HCT116 (cell line): ENCODE measurements at places on chromosomes 5 and 9. TPM values are rescaled to one million over a fixed set of nuclear protein-coding genes. Genes with fewer than 3 reads are reported as not detected.

- no peaks in the 10 kb centered on the region for H3K27me3 ChIP-seq
- H3K4me3 ChIP-seq, result no peak overlapping the region
- no peak overlapping the region for H3K27ac ChIP-seq
- no peaks in the 10 kb centered on the region for H3K36me3 ChIP-seq
Observed at GRCh38 chr5:27524515-27524914, 486.1 kb upstream of the CDH9 start.

The PCDH1 gene
- total RNA-seq, result 24.2 TPM

The PLK2 gene
- 54.6 TPM for total RNA-seq

GRCh38 chr5:180313677-180314505, 22.0 kb upstream of the MAPK9 start:
- H3K27me3 ChIP-seq, result no peaks in the 10 kb centered on the region
- H3K27ac ChIP-seq, result no peak overlapping the region
- H3K4me3 ChIP-seq, result no peak overlapping the region
- H3K4me1 ChIP-seq, result no peaks in the 10 kb centered on the region

DNA sequence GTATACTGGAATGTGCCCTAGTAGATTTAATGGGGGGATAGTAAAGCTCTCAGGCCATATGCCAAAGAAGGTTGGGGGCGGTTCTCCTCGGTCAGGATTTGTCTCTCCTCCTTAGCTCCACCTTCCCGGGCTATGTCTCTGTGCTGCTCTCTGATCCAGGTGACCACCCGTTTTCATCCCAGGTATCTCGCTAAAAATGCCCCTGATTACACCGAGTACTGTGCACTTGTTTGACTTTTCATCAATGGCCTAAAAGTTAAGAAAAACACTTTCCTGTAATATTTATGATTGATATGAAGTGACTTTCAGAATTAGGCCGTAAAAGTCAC, 724 bp downstream of the NDUFS6 start:
- peak overlapping the region; percentile 96 for H3K27ac ChIP-seq
- peak overlapping the region; percentile 93 for H3K4me3 ChIP-seq
- H3K36me3 ChIP-seq, result peaks cover 45% of the 10 kb centered on the region
- no peak for DNase-seq

- DNase-seq, result no peak
- H3K27ac ChIP-seq, result no peak overlapping the region
- no peaks in the 10 kb centered on the region for H3K4me1 ChIP-seq
- no peaks in the 10 kb centered on the region for H3K27me3 ChIP-seq
- no peak overlapping the region for H3K4me3 ChIP-seq
Observed at GRCh38 chr5:131528682-131529081, 106.3 kb downstream of the RAPGEF6 start.

GRCh38 chr9:86713970-86714369, 233.3 kb downstream of the GAS1 start:
- no peak overlapping the region for H3K27ac ChIP-seq
- no peak overlapping the region for H3K4me3 ChIP-seq
- no peak for DNase-seq

The FAM169A gene
- 23.2 TPM for total RNA-seq

The MUSK gene
- total RNA-seq, result not detected

The GPR150 gene
- total RNA-seq, result not detected

The GLT6D1 gene
- not detected for total RNA-seq

The IRX2 gene
- not detected for total RNA-seq

DNA sequence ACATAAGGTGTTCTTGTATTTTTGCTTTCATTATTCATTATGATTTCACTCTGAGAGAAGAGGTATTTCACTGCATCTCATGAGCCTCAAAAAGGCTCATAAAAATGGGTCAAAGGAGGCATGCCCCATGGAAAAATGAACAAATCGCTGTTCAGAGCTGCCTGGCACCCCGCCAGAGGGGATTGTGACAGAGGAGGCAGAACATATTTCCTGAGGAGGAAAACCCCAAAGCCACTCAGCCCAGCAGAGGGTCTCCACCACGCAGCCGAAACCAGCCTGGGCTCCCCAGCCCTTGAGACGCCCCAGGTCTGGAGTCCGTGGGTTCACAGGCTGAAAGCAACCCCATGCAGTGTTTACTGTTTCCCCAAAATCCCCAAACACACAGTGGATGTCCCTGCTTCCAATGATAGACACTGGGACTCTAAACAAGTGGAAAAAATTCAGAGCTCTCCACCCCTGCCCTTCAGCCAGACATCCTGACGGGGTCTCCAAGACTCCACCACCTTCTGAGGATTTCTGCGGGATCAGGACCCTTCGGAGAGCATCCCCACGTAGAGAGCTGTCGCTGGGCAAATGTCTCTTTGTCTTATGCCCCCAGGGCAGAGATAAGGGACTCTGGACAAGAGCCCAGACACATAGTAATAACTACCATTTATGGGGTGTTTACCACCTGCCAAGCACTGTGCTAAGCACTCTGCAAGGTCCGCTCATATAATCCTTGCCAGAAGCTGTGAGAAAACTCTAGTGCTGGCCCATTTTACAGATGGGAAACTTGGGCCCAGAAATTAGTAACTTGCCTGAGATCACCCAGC, 122.3 kb downstream of the PAX5 start:
- no peak overlapping the region for H3K27ac ChIP-seq
- no peaks in the 10 kb centered on the region for H3K4me1 ChIP-seq
- H3K4me3 ChIP-seq, result no peak overlapping the region
- DNase-seq, result no peak
- peaks cover 45% of the 10 kb centered on the region for H3K27me3 ChIP-seq
- no peaks in the 10 kb centered on the region for H3K36me3 ChIP-seq

The FOXD4 gene
- 2.8 TPM for total RNA-seq

The HSD17B4 gene
- total RNA-seq, result 142 TPM

- H3K4me1 ChIP-seq, result no peaks in the 10 kb centered on the region
- DNase-seq, result no peak
- H3K36me3 ChIP-seq, result no peaks in the 10 kb centered on the region
- no peak overlapping the region for H3K27ac ChIP-seq
- no peak overlapping the region for H3K4me3 ChIP-seq
Observed at GRCh38 chr5:56615361-56616153, 199.8 kb upstream of the MAP3K1 start.

GRCh38 chr5:111537141-111538024, 25.0 kb upstream of the STARD4 start:
- no peak for DNase-seq
- H3K4me3 ChIP-seq, result no peak overlapping the region
- no peaks in the 10 kb centered on the region for H3K36me3 ChIP-seq
- H3K27ac ChIP-seq, result no peak overlapping the region
- H3K27me3 ChIP-seq, result no peaks in the 10 kb centered on the region
- no peaks in the 10 kb centered on the region for H3K4me1 ChIP-seq

GRCh38 chr9:110891760-110892159, 146.5 kb downstream of the LPAR1 start:
- no peak overlapping the region for H3K27ac ChIP-seq
- H3K4me1 ChIP-seq, result no peaks in the 10 kb centered on the region
- H3K27me3 ChIP-seq, result no peaks in the 10 kb centered on the region
- no peak overlapping the region for H3K4me3 ChIP-seq
- no peaks in the 10 kb centered on the region for H3K36me3 ChIP-seq

The JAK2 gene
- 4.6 TPM for total RNA-seq

The PCDHB16 gene
- total RNA-seq, result not detected

- no peak overlapping the region for H3K4me3 ChIP-seq
- no peaks in the 10 kb centered on the region for H3K36me3 ChIP-seq
- H3K27me3 ChIP-seq, result no peaks in the 10 kb centered on the region
- no peak overlapping the region for H3K27ac ChIP-seq
- H3K4me1 ChIP-seq, result peaks cover 21% of the 10 kb centered on the region
Observed at GRCh38 chr9:90999425-91000397, 198.1 kb downstream of the SYK start.

DNA sequence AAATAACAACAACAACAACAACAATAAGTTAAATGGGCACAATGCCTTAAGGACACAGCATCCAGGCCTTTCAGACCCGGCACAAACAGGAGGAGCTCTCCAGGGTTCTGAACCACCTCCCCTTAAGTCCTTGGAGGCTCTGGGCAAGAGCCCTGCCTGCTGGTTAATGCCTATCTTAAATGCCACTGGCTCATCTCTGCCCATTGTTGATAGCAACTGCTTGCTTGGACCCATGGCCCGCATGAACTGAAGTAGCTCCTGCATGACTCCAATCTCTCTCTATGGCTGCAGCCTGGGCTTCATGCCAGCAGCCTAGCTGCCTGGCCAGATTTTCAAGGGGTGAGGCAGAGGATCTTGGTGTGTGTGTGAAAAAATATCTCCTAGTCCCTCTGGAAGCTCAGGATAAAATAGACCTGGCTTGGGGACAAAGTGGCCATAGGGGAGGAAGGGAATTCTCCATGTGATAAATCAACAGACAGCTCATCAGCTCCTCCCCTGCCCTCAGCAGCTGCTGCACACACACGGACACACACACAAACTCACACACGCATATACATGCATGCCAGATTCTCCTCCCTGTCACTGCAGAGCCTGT, 27.4 kb downstream of the FAM219A start:
- no peaks in the 10 kb centered on the region for H3K27me3 ChIP-seq
- H3K4me1 ChIP-seq, result no peaks in the 10 kb centered on the region
- no peak overlapping the region for H3K27ac ChIP-seq
- no peak overlapping the region for H3K4me3 ChIP-seq

GRCh38 chr5:6188344-6188743, 190.0 kb downstream of the MED10 start:
- no peak overlapping the region for H3K4me3 ChIP-seq
- no peak for DNase-seq
- H3K4me1 ChIP-seq, result no peaks in the 10 kb centered on the region
- peaks cover under 1% of the 10 kb centered on the region; the same call in 1 of the 2 replicates for H3K27me3 ChIP-seq
- H3K27ac ChIP-seq, result no peak overlapping the region

GRCh38 chr9:115016344-115016743, 86.0 kb upstream of the TNFSF8 start:
- H3K27me3 ChIP-seq, result peaks cover 6% of the 10 kb centered on the region; the same call in 1 of the 2 replicates
- no peak for DNase-seq
- no peak overlapping the region for H3K27ac ChIP-seq
- no peak overlapping the region for H3K4me3 ChIP-seq
- no peaks in the 10 kb centered on the region for H3K36me3 ChIP-seq
- H3K4me1 ChIP-seq, result no peaks in the 10 kb centered on the region

- DNase-seq, result no peak
- H3K36me3 ChIP-seq, result no peaks in the 10 kb centered on the region
- no peak overlapping the region for H3K27ac ChIP-seq
- no peak overlapping the region for H3K4me3 ChIP-seq
- no peaks in the 10 kb centered on the region for H3K4me1 ChIP-seq
Observed at GRCh38 chr5:137627706-137628105, 108.2 kb downstream of the KLHL3 start.

DNA sequence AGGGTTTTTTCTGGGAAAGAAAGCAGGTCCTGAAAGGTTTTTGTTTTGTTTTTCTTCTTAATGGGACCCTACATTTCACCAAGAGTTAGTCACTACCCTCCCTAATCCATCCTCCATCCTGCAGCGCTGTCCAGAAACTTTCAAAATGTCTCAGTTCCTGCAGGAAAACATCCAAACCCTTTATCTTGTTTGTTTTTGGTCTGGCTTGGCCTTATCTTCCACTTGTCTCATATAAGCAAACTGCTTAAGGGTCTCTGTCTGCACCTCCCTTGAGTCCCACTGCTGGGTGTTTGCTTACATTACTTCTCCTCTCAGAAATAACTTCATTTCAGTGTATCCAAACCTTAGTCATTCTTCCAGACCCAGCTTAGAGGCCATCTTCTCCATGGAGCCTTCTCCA, 11.0 kb upstream of the TRAF1 start:
- no peaks in the 10 kb centered on the region for H3K27me3 ChIP-seq

- no peaks in the 10 kb centered on the region for H3K4me1 ChIP-seq
- H3K36me3 ChIP-seq, result no peaks in the 10 kb centered on the region
- no peak overlapping the region for H3K4me3 ChIP-seq
- no peak overlapping the region for H3K27ac ChIP-seq
- DNase-seq, result no peak
Observed at GRCh38 chr9:71895955-71896354, 15.0 kb downstream of the ABHD17B start.

The STPG3 gene
- total RNA-seq, result not detected

GRCh38 chr5:100574716-100575115, 39.5 kb downstream of the FAM174A start:
- H3K27me3 ChIP-seq, result no peaks in the 10 kb centered on the region
- no peak overlapping the region for H3K27ac ChIP-seq
- DNase-seq, result no peak
- H3K36me3 ChIP-seq, result no peaks in the 10 kb centered on the region
- no peak overlapping the region for H3K4me3 ChIP-seq

GRCh38 chr5:130251931-130252330, 347.7 kb downstream of the CHSY3 start:
- H3K4me1 ChIP-seq, result no peaks in the 10 kb centered on the region
- no peak for DNase-seq
- no peaks in the 10 kb centered on the region for H3K27me3 ChIP-seq

The LCN9 gene
- not detected for total RNA-seq

DNA sequence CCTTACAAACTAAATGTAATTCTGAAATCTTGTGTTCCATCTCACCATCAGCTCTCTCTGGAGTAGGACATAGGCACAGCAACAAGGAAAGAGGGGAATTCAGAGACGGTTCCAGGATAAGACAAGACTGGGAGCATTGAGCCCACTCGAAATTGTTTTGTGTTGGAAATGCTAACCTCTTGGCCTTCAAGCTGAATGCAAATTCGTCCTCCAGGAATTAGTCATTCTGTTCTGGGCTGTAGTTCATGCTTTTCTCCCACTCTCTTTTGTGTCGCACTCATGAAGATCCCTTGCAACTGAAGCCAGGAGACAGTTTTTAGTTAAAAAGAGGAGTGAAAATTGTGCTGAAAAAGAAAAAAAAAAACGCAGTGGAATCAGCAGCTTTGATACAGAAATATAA, 121.7 kb upstream of the SEMA6A start:
- no peak overlapping the region for H3K27ac ChIP-seq
- H3K4me3 ChIP-seq, result no peak overlapping the region
- H3K36me3 ChIP-seq, result no peaks in the 10 kb centered on the region
- DNase-seq, result no peak
- H3K4me1 ChIP-seq, result no peaks in the 10 kb centered on the region
- H3K27me3 ChIP-seq, result no peaks in the 10 kb centered on the region

DNA sequence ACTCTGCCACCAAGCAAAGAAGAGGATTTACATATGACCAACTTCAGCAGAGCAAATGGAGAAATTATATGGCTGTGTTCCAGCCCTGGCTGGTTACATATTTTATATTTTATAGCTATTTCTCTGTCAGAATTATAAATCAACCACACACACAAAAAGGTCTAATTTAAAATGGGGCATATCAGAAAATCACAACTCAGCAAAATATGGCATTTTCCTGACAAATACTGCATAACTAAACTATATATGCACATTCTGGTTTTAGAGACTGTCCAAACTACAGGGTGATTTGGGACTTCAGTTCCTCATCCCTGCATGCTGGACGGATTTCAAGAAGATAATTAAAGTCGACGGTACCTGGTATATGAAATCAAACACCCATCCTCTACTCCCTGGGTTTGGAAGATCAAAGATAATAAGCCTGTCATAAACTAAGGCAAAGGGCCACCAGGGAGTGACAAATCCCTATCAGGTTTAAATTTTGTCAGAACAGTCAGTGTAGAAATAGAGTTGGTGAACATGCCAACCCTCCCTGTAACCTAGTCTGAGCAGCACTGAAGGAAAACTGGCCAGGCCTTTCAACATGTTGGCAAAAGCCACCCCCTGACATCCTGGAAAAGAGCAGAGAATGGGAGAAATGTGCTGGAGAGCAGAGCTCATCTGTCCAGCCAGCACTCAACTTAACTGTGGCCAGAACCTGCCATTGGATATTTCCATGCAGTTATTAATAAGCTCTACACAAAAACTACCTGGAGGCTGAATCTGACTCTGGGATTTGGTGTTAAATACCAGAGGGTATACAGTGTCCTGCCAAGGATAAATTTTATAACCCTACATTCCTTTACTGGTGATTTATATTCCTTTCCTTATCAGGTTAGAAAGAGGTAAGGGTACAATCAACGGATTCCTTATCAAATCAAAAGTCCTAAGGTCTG, 235.7 kb downstream of the ENC1 start:
- no peak overlapping the region for H3K4me3 ChIP-seq
- no peak for DNase-seq
- H3K27ac ChIP-seq, result no peak overlapping the region
- no peaks in the 10 kb centered on the region for H3K27me3 ChIP-seq
- H3K36me3 ChIP-seq, result no peaks in the 10 kb centered on the region
- H3K4me1 ChIP-seq, result no peaks in the 10 kb centered on the region

The SLC27A4 gene
- 33.9 TPM for total RNA-seq
